ENCODE measurements at places on chromosomes 6 and 20.

GRCh38 chr20:54344832-54345231 is 130.6 kb upstream of the DOK5 start:
- no peak for DNase-seq

DNA sequence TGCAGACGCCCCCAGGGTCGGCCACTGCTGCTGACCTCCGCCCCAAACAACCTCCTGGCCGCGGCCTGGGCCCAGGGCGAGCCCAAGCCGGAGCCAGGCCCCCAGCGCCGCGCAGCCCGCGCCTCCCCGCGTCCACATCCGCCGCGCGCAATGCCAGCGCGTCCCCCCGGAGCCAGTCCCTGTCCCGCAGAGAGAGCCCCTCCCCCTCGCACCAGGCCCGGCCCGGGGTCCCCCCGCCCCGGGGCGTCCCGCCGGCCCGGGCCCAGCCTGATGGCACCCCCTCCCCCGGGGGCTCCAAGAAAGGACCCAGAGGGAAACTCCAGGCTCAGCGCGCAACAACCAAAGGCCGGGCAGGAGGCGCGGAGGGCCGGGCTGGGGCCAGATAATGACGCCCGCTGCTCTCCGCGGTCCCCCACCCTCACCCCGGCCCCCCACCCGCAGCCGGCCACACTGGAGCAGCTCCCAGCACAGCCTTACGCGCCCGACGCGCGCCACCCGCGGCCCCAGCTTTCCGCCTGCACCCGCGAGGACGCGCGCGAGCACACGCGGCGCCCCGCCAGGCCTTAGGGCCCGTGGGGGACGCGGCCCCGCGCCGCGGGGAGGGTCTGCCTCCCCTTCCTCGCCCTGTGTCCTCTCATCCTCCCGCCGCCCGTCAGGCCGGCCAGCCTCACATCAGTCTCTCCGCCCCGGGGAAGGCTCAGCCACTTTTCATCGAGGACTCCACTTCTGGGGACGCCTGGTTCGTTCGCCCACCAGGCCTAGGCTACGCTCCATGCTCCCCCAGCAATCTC is 12.9 kb upstream of the SLC22A7 start:
- no peak for DNase-seq

DNA sequence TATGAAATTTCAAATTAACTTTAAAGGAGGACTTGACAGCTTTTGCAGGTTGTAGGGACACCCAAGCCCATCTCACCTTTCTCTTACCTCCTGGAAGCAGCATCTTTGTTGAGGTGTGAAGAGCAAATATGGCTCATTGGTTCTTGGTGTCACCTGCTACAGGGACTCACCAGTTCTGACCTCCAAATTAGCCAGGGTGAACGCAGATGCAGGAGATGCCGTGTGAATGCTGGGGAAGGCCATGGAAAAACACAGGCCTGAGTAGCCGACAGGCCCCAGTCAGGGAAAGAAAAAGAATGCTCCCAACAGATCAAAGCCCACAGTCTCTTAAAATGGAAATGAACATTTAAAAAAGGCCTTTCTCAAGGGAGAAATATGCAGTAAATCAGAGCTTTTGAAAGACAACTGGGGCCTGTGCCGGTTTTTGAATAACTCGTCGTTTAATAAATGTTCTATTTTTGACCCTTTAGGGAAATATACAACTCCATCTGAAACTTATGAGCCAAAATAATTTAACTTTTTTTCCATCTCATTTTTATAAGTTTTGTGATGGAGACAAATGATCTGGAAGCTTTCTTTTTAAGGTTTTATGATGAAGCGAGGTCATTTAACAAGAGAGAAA is 167.5 kb downstream of the CD83 start:
- DNase-seq: no peak

DNA sequence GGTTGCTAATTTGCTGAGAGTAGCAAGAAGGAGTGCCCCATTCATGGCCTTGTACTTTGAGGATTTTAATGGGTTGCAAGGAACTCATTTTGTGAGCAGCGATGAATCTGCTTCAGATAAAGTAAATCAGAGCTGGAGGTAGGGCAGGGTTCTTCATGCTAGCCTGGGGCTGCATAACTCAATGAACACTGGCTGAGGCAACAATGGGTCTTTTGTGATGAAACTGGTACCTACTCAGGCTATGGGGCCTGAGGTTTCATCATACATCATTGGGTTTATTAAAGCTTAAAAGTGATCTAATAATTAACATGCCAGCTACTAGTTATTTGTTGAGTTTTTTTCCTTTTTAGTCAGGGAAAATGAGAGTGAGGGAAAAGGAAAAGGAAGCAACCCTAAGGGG is 106.9 kb downstream of the FAM50B start:
- no peak for DNase-seq

GRCh38 chr6:133131621-133132465 is 109.3 kb upstream of the EYA4 start:
- DNase-seq: no peak

- DNase-seq: no peak
Observed at GRCh38 chr20:14820771-14821170, 483.4 kb upstream of the FLRT3 start.

GRCh38 chr20:2890742-2891141 is 17.5 kb downstream of the PTPRA start:
- DNase-seq: no peak

- DNase-seq: no peak
Observed at GRCh38 chr6:7749478-7749877, 23.6 kb downstream of the BMP6 start.

DNA sequence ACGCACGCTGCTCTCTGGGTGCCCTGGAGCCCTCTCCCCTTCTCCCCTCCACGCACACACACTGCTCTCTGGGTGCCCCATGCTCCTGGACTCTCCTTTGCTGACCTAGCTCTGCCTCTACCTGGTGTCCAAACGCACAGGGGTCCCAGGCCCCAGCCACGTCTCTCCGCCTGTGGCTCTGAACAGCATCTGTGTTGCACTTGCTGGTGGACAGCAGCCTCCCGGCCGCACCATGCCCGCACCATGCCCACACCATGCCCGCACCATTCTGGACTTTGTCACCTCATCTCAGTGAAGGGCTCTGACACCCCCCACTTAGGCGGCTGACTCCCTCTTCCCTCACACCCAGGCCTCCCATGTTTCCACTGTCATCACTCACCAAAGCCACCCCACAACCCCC is 21.8 kb downstream of the TCFL5 start:
- DNase-seq: no peak

DNA sequence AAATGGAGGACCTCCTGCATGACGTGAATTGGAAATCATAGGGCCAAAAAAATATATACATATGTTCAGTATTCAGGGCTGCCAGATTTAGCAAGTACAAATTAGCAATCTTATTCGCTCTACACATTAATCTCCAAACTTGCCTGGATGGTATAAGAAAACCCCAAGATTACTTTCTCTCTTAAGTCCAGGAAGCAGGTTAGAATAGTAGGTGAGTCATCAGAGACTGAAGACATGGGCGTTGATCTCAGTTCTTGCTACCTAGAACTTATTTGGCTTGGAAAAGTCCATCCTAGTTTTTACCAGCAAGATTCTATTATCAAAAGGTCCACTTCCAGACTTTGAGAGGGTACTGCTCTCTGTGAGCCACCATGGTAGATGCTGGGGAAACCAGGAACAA is 47.4 kb downstream of the GPR63 start:
- no peak for DNase-seq

DNA sequence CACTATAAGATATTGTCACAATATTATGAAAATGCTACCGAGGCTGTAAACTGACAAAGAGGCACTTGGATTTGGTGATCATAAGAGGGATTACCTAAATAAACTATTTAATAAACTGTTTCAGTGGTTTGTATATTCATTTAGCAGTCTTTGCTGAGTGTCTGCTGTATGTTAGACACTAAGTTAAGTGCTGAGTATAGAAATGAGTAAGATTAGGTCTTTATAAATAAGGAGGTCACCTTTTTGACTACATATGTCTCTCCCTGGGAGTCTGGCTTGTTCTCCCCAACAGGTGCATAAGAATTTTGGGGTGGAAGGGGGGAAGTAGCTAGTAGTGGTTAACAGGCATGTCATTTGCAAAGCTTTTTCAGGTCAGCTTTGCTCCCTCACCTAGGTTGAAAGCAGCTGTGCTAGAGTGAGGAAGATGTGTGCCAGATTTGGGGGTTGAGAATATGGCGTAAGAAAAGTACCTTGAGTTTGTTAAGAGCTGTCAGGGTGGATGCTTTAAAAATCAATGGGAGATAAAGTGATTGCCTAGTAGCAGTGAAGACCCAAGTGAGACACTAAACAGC is 246.3 kb downstream of the ZFAND3 start:
- no peak for DNase-seq

GRCh38 chr6:51704932-51705540 is 382.4 kb downstream of the PKHD1 start:
- no peak for DNase-seq

DNA sequence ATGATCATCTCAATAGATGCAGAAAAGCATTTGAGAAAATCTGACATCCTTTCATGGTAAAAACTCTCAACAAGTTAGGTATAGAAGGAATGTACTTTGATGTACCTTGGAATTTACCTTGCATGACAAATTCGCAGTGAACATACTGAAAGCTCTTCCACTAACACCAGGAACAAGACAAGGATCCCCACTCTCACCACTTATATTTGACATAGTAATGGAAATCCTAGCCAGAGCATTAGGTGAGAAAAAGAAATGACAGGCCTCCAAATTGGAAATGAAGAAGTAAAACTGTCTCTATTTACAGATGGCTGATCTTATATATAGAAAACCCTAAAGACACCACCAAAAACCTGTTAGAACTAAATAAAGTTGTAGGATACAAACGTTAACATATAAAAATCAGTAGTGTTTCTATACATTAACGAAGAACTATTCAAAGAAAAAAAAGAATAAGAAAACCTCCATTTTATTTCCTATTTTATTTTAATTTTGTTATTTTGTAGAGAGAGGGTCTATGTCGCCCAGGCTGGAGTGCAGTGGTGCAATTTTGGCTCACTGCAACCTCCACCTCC is 26.9 kb downstream of the PCNA start:
- DNase-seq: no peak

GRCh38 chr6:67898875-67899274 is 736.2 kb upstream of the ADGRB3 start:
- no peak for DNase-seq

DNA sequence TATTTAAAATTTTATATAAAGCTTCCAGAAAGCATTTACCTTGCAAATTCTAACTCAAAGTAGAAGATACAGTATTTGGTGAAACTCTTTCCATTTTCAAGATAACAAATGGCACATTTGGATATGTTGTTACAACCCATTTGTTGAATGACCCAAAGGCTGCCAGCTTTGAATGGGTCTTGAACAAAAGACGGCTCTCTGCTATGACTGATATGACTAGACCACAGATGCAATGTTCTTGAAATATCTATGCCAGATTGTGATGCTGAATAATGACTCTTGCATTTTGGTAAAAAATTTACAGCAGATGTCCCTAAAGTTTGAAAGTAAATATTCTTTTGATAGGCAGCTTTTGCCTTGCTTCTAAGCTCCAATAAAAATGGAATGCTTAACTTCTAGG is 99.6 kb downstream of the HTR1B start:
- DNase-seq: no peak

DNA sequence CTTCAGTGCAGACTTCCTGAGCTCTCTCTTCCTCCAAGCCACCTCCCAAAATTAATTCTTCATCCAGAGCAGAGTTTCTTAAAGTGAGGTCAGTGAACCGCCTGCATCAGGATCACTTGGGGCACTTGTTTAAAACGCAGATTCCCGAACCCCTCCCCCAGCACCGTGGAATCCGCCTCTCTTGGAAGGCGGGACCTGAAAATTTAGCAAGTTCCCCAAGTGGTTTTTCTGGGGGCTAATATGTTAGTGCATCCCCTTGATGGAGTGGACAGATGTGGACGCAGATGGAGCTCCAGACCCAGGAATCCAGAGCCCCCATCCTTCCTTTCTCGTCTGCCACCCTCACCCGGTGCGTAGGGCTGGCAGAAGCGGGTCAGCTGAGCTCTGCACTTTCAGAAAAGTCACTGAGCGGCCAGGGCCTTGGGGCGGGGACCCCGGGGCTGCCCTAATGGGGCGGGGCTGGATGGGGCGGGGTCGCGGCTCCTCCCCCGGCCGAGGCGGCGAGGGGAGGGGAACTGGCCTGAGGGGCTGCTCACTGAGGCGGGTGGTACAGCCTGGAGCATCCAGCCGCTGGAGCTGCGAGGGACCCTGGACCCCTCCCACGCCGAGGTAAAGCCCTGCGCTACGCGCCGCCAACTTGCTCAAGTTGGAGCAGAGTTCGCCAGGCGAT is at the start of the genes DEFB124 and REM1:
Gene DEFB124 (minus strand): TSS at position 370 of the 670 bp plus-strand sequence. CDS start 2,114 bp downstream, outside the sequence.
Gene REM1 (plus strand): TSS at position 531 of the 670 bp plus-strand sequence. CDS start 1,158 bp downstream, outside the sequence.
- DNase-seq: peak; percentile 50

DNA sequence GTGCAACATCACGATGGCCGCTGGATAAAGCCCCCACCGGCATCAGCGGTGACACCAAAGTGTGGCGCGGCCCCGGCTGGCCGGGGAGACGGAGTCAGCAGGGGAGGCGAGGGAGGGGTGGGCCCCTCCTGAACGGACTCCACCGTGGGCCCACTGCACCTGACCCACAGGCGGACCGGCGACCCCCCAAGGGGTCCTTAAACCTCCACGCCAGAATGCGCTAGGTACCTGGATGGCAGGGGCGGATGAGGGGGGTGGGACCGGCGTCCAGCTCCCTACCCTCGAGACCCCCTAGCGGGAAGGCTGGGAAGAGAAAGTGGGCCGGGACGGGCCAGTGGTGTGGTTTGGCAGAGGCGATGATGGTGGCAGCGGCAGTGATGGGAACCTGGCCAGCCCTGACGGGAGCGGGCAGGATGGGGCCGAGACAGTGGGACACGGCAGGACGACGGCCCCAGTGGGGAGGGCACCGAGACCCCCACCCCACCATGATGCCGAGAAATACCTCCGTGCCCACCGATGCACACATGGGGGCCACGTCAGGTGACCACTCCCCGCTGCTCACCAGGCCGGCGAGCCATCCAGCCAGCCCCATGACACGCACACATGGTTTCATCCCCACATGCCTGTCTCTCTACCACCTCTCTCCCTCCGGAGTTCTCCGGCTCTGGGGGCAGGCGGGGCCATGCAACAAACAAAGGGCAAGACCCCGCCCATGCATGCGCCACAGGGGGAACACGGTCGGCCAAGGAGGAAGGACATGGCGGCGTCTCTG is 771.9 kb upstream of the DEFB115 start:
- no peak for DNase-seq

- DNase-seq: no peak
Observed at GRCh38 chr6:79597155-79597554, 34.0 kb upstream of the SH3BGRL2 start.

DNA sequence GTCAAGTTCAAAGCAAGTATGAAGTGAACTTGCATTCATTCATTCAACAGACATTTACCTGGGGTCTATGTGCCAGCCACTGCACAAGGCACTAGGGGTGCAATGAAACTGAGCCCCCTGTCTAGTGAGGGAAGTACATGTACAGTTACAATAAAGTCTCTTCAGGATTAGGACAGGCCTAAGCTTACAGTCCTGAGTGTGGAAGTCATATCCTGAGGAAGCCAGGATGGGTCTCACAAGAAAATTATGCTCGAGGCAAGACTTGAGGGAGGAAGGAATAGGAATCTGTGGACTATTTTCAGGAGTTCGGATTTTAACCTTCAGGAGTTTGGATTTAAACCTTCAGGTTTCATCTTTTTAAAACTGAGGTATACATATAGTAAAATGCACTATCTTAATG is 19.4 kb downstream of the TTI1 start:
- no peak for DNase-seq

- no peak for DNase-seq
Observed at GRCh38 chr6:133240511-133241085, 559 bp upstream of the EYA4 start.
